T-helper 1 cell (primary cell): ENCODE measurements at places on chromosomes 16 and 17.

GRCh38 chr17:13583996-13584700 is 17.6 kb downstream of the HS3ST3A1 start:
- DNase-seq, result no peak

GRCh38 chr16:66207139-66207882 is 159.2 kb upstream of the CDH5 start:
- DNase-seq, result no peak

- DNase-seq, result no peak
Observed at GRCh38 chr16:11402051-11402744, 56.9 kb downstream of the RMI2 start.

- DNase-seq, result no peak
Observed at GRCh38 chr17:77144227-77144626, 3.5 kb downstream of the SEC14L1 start.

GRCh38 chr16:68408428-68408827 is 39.9 kb downstream of the SMPD3 start:
- DNase-seq, result no peak

- DNase-seq, result no peak
Observed at GRCh38 chr16:8167436-8167835, 422.9 kb downstream of the TMEM114 start.

DNA sequence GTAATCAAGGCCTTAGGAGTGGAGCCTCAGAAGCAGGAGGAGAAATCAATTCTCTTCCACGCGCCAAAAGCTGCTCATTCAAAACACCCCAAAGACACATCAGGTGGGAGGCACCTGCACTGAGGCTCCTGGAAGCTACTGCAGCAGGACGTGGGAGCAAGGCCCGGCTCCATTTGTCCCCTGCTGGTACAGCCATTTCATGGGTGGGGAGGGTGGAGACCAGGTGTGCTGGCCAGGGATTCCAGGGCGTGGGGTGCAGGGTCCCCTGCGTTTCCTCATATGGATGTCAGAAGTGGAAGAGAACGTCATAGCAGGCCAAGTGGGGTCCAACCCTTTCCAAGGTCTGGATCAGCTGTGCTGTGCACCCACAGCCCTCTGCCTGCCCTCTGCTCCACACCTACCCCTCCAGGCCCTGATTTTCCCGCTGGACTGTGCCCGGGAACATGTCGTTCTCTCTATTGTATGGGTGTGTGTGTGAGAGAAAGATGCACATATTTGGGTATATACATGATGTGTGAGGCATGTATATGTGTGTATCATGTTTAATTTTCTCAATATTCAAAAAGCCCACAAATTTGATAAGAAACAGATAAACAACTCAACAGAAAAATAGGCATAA is 39.2 kb upstream of the CBX4 start:
- DNase-seq, result no peak

DNA sequence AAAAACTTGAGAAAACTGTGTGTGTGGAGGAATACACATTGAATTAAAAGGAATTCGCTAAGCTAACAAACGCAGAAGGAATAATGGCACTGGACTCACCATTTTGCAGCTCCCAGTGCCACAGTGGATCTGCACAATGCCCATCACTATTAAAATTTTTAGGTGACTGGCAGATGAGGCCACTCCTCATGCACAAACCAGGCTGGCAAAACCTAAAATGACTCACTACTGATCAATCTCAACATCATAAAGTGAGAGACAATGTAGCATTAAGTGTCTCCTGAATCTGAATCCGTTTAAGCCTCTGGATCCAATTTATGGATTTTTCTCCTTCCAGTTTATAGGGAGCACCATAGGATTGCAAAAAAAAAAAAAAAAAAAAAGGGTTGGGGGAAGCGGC is 20.6 kb downstream of the MYH10 start:
- no peak for DNase-seq

- peak; percentile 12 for DNase-seq
Observed at GRCh38 chr17:65797809-65798208, 236.4 kb upstream of the AXIN2 start.

GRCh38 chr16:53770641-53771040 is 66.7 kb downstream of the FTO start:
- no peak for DNase-seq

GRCh38 chr17:28612936-28613872 is 781 bp downstream of the RSKR start:
- DNase-seq, result no peak

- DNase-seq, result no peak
Observed at GRCh38 chr17:51029142-51029541, 91.5 kb downstream of the SPAG9 start.

DNA sequence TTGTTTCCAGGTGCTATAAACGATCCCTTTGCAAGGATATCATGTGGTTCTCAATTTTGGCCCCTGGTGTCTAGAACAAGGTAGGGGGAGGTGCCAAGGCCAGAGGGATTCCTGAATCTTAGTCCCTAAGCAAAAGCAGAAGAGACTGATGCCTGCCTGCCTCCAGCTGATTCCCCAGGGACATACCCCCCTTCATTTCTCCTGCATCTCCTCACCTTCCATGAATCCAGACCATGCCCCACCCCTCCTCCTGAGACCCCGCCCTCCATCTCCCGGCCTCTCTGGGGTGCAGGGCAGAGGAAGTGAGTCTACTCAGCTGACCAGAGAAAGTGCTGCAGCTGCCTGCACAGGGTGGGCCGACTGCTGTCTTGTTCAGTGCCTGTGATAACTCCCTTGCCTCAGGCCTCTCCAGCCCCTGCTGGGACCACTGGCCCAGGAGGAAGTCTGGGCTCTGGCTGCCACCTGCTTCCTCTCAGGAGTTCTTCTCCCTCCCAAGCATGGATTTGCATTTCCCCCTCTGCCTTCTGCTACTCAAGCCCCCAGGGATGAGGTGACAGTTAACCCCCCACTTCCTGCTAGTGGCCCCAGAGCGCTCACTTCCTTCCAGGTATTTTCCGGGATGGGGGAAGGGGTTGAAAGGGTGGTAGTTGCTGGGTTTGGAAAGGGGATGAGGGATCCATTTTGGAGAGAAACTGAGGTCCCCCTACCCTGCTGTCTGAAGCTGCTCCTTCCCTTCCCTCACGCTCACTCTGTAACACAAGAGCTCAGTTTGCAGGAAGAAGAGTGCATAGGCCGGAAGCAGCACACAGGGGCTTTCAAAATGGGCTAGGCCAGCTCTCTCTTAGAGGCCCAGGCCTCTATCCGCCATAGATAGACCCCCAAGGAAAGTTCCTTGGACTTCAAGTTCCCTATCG is 10.5 kb upstream of the TSPOAP1 start:
- DNase-seq, result no peak

DNA sequence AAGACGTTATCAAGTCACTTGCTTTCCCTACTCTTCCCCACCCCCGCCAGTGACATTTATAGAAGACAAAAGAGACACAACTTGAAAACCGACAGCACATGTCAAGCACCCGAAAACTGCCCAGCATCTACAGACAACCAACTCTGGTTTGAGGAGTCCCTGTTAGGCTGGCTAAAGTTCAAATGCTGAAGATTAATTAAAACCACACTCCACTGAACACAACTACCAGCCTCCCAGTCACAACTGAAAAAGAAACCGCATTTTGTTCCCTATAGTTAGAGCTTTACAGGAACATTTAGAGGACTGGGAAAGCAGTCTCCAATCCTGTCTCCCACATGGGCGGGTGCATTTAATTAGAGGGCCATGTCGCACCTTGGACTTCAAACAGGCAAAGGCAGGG is 73.0 kb upstream of the COX10 start:
- DNase-seq, result no peak

- DNase-seq, result no peak
Observed at GRCh38 chr17:82810644-82811430, 29.0 kb downstream of the ZNF750 start.
